ENCODE measurements at places on chromosomes 6 and 20.

- DNase-seq: no peak
These were observed 99.9 kb upstream of the RIN2 start for GRCh38 chr20:19658137-19658536.

- no peak for DNase-seq
These were observed 736.4 kb upstream of the MARCKS start for GRCh38 chr6:113120582-113121285.

DNA sequence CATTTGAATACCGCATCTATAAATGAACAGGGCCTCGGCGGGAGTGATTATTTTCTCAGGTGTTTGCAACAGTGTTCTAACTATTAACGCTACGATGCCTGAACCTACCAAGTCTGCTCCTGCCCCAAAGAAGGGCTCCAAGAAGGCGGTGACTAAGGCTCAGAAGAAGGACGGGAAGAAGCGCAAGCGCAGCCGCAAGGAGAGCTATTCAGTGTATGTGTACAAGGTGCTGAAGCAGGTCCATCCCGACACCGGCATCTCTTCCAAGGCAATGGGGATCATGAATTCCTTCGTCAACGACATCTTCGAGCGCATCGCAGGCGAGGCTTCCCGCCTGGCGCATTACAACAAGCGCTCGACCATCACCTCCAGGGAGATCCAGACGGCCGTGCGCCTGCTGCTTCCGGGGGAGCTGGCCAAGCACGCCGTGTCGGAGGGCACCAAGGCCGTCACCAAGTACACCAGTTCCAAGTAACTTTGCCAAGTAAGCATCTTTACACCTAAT, 70.9 kb downstream of the HFE start:
- peak; percentile 91 for DNase-seq

DNA sequence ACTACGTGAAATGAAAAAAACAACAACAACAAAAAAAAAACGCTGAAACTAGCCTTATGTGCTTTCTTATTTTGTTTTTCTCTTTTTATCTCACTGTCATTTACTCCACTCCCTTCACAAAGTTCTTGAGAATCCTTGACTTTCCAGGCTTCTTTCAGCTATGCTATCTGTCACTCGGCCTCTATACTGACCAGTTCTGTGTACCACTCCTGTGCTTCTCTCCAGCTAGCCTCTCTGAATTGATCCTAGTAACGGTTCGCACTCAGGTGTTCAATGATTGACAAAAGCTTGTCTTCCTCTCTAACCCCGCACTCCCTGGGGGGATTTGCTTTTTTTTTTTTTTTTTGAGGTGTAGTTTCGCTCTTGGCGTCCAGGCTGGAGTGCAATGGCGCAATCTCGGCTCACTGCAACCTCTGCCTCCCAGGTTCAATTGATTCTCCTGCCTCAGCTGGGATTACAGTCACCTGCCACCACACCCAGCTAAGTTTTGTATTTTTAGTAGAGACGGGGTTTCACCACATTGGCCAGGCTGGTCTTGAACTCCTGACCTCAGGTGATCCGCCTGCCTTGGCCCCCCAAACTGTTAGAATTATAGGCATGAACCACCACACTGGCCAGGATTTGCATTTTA, 31.8 kb downstream of the MLIP start:
- DNase-seq: no peak

GRCh38 chr6:42783876-42784642, 2.2 kb downstream of the BICRAL start:
- DNase-seq: no peak

DNA sequence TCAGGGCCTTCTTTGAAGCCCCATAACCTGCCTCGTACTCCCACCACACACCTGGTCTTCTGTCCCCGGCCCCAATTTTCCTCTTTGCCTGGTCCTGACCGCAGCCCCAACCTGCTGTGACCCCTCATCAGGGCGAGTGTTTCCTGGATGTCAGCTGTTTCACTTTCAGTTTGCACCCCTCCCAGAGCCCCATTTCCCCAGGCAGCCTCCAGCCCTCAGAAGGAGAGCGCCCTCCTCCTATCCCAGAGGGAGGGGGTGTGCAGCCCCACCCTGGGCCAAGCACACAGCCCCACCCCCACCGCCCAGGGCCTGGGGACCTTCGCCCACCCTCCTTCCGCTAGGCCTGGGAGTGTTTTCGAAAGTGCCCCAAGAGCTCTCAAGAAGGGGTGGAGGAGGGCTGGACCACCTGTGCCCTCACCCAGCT, 1.5 kb downstream of the BAK1 start:
- no peak for DNase-seq

DNA sequence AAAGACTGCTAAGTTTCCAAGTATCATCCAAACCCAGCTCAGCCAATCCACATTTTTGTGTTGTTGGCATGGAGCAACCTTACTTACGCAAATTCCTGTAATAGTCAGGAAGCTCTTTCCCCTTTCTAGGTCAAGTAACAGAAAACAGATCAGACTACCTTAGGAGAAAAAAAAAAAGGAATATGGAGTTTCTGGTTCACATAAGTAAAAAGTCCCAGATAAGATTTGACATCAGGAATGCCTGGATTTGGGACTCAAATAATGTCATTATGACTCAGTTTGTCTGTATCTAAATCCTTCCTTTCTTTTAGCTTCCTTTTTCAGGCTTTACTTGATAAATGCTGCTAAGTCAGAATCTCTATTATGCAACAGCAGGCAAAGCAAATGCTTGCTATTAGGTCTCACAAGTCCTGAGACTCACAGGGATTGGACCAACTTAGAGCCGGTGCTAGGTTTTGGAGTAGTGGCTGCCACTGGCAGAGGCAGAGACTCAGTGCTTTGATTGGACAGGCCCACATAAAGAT, 44.5 kb downstream of the NCOA7 start:
- peak; percentile 44 for DNase-seq

DNA sequence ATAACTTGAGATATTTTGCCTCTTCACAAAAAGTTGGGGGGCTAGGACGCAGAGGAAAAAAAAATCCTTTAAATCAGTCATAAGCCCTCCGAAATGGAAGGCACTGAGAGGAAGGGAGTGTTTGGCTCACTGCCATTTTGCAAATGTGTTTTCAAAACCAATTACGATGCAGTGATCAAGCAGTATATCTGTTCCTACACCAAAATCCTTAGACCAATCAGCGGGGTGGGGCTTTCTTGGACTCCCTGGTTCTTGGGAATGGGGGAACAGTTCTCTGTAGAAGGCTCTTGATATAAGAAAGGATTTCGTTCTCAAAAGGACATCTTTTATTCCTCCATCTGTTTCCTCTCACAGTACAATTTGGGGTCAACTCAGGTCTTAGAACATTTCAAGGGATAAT, 478.6 kb upstream of the JARID2 start:
- DNase-seq: no peak

- DNase-seq: no peak
These were observed 1.2 kb upstream of the DYNLRB1 start for GRCh38 chr20:34514897-34515483.

- DNase-seq: no peak
These were observed 201.3 kb upstream of the SSTR4 start for GRCh38 chr20:22833851-22834250.

GRCh38 chr6:10398446-10399218, 16.2 kb downstream of the TFAP2A start:
- no peak for DNase-seq

DNA sequence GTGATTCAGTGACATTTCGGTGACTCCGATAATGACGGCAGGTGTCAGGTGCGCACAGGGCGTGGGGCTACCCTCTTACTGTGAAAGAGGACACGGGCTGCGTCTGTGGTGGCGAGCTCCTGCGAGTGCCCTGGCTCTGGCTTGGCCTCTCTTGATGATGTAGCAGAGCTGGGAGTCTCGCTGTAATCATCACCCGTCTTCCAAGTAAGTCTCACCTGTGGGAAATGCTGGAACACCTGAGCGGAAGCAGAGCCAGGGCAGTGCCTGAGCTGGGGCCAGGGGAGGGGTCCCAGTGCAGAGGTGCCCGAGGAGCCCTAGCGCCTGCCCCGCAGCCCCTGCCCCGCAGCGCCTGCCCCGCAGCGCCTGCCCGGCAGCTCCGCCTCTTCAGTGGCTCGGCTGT, 4.8 kb downstream of the OSBPL2 start:
- DNase-seq: no peak

DNA sequence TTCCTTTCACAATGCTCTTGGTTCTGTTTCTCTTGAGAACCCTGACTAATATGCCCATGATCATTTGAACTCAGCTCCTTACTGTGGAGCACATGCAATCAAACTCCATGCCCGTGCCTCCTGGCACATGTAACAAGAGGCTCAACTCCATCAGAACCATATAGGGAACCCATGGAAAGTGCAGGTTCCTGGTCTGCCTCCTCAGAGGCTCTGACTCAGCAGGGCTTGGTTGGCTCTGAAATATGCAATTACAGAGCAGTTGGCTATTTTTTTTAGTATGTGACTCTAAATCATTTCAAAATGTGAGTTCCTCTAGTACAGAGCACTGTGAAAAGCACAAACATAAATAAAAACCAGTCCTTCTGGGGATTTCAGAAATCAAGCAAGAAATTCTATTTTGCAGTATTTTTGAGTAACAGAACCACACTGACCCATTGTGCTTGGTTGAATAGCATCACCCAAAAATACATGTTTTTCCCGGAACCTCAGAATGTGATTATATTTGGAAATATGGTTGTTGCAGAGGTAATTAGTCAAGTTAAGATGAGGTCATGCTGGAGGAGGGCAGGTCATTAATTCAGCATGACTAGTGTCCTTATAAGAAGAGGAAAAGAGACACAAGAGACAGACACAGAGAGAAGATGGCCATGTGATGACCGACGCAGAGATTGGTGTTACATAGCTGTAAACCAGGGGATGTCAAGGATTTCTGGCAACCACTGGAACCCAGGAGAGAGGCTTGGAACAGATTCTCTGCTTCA, 13.2 kb upstream of the MAP3K4 start:
- DNase-seq: no peak

DNA sequence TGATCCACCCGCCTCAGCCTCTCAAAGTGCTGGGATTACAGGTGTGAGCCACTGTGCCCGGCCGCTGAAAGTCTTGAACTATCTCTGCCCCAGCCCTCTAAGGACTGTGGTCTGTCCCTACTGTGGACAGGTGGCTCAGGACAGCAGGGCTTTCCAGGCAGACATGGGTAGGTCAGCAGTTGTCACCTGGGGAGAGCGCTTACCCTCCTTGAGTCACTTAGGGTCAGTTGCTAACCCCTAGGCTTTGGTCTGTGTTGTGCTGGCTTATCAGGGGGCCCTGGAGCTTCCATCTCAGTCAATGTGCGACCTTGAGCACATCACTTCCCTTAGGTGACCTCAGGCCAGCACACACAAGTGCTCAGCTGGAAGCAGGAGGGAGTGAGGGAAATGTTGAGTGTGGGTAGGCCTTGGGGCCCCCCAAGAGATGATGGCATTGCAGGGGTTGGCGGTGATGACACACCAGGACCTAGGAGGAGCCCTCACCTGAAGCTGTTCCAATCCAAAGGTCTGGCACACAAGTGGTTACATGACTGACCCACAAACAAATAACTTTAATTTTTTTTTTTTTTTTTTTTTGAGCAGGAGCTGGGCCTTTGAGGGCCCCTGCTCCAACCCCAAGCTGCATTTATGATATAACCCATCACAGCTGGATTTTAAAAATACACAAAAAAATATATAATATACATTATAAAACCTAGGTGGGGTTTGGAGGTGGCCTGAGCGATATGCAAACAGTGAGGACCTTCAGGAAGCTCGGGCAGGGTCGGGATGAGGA, 5.1 kb downstream of the RPL10A start:
- DNase-seq: no peak

- no peak for DNase-seq
These were observed 14.0 kb upstream of the HLA-F start for GRCh38 chr6:29709188-29709587.

- DNase-seq: no peak
These were observed 94.9 kb downstream of the KCNB1 start for GRCh38 chr20:49387581-49387939.

DNA sequence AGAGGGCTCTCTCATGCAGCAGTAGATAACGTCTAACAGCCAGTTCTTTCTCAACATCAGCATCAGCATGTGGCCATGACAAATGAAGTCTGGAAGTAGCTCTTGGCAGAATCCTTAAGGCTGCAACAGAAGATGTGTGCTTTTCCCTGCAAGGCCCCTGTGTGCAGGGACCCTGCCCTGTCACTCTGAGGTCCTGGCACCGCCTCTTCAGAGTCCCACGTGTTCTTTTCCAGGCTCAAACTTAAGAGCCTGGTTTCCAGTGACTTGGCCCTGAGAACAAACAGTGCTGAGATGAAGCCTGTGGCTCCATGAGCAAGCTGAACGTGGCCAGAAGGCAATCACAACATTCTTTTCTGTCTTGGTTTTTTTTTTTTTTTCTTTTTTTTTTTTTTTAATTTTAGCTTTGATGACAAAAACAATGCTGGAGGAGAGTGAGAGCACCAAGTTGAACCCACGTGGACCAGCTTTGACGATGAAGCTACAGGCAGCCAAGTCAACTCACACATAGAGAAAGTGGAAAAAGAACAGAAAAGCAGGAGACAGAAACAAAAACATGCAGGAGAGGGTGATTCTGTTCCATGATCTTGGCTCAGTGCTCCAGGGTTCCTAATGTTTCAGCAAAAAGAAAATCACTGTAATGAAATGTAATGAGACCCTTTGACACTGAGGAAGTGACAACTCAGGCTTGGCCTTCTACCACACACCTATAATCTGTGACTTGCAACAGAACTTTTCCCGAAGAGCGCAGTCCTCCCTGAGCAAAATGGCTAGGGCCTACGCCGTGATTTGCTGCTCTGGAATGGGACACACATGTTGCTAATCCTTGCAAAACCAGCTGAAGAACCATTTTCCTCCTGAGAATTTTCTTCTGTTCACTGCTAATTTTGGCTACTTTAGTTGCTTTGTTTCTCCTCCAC, 86.1 kb downstream of the FOXC1 start:
- DNase-seq: no peak

DNA sequence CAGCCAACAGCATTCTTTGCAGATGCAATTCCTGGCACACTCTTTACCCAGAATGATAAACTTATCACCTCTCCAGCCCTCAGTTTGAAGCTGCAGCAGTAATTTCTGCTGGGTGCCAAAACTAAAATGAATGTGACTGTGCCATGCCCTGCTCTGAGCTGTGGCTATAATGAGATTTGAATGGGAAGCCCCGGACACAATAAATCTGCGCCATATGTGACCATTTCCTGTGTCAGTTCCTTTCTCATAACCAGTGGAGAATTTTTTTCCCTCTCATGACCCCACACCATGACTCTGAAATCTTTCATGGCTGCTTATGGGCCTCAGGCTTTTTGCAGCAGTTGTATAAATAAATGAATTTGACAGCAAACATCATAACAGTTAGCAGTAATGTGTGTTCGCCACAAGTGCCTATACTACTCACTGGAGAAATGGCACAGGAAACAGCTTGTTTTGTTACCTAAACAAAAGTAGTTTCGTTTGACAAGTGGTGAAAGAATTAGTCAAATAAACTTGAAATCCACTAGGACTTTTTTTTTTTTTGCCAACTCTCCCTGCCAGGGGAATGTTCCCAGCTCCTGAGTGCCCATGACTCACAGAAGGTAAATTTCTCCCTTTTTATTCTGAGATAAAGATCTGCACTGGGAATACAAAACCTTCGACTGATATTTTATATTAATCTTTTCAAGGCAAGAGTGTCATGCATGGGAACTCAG, 408.4 kb downstream of the PKHD1 start:
- DNase-seq: no peak

- DNase-seq: no peak
These were observed 369.9 kb downstream of the BTBD3 start for GRCh38 chr20:12287575-12287974.

Measured in ovary (tissue), 10 donors.